Stimulated activated CD8-positive, alpha-beta memory T cell treated with anti-CD3 and anti-CD28 coated beads, Interleukin-12 subunit alpha, Interleukin-12 subunit beta, amount 100 ng/mL, for 1 hour (primary cell): ENCODE measurements at places on chromosomes 4 and X.
A peak's percentile ranks its signal among the peaks of the same experiment; 100 is the strongest.

GRCh38 chrX:124497386-124497785, 151.0 kb downstream of the SH2D1A start:
- DNase-seq, result no peak

GRCh38 chr4:71882113-71882841, 98.4 kb upstream of the GC start:
- no peak for DNase-seq

- DNase-seq, result no peak
Observed at GRCh38 chr4:165628572-165628971, 244.5 kb upstream of the TLL1 start.

DNA sequence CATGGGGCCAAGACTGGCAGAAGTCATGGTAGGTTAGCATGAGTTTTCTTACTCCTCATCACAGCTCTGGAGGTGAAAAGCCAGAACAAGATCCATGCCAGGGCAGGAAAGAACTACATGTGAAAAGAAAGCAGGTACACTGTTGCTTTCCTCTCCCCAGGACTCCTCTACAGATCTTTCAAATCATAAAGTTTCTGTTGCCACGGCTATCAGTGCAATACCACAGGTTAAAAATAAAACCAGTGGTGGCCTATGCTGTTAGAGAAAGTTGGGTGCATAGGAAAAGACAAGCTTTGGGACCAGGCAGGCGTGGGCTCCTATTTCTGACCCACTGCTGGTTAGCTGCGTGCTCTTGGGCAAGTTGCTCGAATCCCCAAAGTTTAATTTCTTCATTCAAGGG, 81.4 kb downstream of the SH3RF1 start:
- no peak for DNase-seq

GRCh38 chrX:39592776-39593175, 505.0 kb downstream of the BCOR start:
- no peak for DNase-seq

- no peak for DNase-seq
Observed at GRCh38 chr4:113781439-113782040, 20.0 kb upstream of the CAMK2D start.

DNA sequence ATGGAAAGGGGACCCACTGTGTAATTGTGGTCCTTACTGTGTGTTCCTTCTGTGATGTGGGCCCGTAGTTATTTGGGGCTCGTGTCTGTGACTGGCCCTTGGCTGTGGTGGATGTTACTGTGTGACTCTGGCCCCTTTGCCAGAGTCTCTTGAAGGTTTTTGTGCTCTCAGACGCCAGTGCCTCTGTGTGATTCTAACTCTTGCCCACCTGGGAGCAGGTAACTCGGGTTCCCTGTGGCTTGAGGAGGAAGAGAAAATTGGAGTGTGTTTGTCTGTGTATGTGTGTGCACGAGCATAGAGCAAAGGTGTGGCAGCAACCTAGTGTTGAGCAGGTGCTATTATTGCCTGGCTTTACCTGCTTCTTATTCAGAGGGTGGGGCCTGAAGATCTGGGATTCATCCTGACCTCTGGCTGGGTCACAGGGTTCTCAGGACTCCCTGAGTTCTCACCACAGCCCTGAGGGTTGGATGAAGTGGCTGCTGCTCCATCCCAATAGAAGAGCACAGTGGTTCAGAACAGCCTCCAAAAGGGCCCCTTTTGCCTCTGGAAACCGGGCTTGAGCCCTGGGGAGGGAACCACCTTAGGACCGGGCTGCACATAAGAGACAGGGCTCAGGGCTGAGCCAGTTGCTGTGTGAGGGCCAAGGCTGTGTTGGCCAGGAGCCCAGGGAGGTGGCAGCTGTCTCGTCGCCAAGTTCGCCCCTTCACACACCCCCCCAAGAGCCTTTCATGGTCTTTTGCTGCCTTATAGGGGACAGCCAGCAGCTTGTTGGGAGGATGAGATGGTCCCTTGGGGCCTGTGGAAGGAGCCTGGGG, 1.3 kb downstream of the RBM10 start:
- DNase-seq, result no peak

DNA sequence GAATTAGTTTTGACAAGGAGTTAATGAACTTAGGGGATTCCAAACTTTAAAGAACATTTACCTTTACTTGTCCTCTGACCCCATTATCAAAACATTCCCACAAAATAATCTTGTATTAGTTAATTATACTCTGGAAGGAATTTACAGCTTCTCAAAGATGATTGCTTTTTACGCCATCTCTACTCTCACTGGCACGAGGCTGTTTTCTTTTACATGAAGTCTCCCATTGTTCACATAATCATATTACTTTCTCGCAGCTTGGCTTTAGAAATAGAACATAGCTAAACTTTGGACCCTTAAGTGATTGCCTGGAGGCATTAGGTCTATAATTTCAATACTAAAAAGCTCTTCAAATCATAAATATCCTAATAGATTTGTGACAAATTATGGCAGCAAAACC, 592.9 kb downstream of the TRIML1 start:
- DNase-seq, result no peak

- DNase-seq, result no peak
Observed at GRCh38 chr4:83664071-83664470, 128.2 kb downstream of the GPAT3 start.

DNA sequence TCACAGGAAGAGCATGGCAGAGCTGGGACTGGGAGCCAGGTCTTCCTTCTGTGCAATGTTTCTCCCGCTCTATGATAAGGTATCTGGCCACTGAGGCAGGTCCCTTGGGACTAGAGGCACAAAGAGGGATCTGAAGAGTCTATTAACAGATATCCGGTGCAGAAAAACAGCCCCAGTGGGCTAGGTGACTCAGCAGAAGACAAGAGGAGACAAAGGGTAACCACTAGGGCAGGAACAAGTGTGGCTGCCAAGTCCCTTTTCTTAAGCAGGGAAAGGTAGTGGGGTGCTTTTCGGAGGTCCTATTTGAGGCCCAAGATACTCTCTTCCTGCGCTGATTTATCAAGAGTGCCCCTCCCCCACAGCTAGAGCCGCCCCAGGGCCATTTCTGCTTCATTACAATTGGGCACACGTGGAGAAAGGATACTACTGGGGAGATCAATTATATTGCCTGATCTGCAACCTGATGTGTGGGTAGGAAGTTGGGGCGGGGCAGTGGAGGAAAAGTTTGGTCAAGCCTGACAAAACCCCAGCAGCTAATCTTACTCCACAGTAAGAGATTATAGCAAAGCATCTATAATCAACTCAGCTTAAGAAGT, at the start of gene DGAT2L6:
TSS of gene DGAT2L6 (plus strand) at position 546 of the 596 bp plus-strand sequence. CDS start 100 bp downstream, outside the sequence.
- no peak for DNase-seq

GRCh38 chr4:17347445-17347844, 164.4 kb downstream of the QDPR start:
- no peak for DNase-seq

- DNase-seq, result no peak
Observed at GRCh38 chrX:74449937-74450330, 28.6 kb downstream of the SLC16A2 start.

- no peak for DNase-seq
Observed at GRCh38 chr4:123555233-123555806, 158.7 kb downstream of the SPRY1 start.

DNA sequence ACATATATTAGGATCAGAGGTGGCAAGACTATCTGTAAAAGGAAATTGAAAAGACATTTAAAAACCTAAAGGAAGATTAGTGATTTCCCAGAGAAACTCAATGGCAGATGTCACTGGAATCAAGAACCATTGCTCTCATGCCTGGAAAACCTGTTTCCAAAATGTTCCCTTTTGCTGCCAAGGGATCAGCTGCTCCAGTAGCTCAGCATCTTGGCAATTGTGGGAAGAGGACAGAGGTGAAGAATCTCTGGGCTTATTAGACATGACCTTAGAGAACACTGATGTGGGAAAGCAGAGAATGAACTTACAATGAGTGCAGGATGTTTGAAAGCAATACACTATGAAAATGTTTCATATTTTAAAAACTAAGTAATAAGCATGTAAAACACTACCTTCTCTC, 98.3 kb downstream of the SHROOM3 start:
- DNase-seq, result no peak

DNA sequence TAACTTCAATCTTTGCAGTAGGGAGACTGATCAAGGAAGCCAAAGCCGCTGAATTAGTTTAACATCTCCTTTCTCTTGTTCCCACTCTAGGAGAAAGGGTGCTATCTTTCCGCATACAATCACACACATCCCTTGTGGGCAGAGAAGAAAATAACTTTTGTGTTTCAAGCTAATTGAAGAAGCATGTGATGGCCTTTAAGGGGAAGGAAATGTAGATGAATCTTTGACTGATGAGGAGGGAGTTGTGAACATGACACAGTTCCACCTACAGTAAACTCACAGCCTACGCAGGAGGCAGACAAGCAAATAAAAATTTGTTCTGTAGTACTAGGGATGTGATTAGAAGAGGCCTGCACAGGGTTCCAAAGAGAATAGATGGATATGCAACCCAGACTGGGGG, 14.7 kb upstream of the SPATA4 start:
- no peak for DNase-seq

DNA sequence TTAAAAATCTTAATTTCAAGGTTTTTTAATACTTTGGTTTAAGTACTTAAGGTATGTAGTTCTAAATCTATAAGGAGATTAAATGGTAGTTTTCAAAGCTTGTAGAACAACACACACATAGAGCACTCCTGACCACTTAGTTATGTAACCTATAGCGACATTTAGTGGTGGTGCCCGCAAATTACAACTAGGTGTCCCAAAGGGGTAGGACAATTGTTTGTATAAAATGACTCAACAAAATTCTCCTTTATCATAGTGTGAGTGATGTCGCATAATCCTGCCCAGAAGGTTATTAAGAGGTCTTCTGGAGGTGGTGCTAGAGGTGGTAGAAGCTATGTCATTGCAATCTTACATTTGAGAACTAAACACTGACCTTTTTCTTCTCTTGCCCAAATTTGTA, 373.0 kb upstream of the RASGEF1B start:
- peak; percentile 57 for DNase-seq

DNA sequence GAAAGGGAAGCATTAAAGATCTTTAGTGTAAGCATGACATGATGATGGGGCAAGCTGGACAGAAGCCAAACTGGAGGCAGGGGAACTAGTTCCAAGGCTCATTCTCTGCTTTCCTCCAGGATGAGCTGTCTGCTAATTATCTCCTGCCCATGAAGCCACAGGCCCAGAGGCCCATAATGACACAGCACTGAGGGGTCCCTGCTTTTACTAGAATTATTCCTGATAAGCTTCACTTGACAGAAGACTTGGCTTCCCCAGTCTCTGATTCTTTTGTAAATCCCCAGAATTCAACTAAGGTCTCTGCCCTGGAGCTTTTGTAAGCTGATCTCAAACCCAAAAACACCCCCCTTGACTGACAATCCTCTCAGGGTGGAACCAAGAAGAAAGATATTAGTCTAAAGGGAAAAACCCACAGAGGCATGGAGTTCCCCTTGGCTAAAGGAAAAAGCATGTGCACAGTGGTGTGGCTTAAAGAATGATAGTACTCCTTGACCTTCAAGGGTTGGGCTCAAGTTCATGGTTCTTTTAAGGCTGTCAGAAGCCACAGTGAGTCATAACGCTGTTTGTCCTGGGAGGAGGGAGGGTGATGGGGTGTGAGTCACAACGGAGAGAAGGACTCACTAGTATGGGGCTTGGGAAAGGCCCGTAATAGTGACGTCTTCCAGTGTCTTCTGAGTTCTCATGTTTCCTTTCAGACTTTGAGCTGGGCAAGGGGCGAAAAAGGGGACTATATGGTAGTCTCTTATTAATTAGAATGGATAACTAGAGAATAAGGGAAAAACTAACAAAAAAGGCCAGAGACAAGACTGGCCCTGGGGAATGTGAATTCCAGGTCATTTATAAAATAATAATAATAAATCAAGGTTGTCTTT, 146.0 kb upstream of the CPEB2 start:
- no peak for DNase-seq

- no peak for DNase-seq
Observed at GRCh38 chr4:31148990-31149389, 428.8 kb downstream of the PCDH7 start.

GRCh38 chr4:70511365-70511764, 7.0 kb upstream of the AMTN start:
- no peak for DNase-seq

DNA sequence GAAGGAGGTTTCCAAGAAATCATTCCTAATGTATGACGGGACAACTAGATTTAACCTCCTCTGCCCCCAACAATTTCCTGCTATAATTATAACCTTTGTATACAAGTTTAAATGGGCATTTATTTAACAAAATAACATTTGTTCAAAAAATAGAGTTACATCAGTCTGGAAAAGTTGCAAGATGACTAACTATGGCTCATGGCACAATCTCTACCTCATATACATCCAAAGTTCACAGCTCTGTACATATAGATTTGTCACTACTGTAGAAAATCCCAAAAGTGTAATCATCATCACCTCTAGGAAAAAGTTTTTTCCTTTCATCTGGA, 3.8 kb upstream of the RPS6KA3 start:
- no peak for DNase-seq

DNA sequence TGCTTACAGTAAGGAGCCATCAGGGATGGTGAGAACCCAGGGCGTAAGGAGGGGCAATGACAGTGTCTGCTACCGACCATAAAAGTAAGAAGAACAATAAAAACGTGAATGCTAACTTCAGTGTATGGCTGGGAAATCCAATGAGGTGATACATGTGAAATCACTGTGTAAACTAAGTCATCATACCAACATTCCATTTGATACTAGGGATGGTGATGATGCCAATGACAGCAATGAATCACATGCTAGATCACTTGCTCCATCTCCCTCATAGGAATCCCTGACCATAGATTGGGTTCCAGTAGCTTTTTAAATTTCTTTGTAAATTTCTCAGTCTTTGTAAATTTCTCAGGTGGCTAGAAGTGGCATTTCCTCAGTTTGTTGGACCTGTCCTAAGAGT, 146.3 kb downstream of the SMIM20 start:
- no peak for DNase-seq

GRCh38 chr4:174156239-174156826, 127.1 kb downstream of the FBXO8 start:
- DNase-seq, result no peak

DNA sequence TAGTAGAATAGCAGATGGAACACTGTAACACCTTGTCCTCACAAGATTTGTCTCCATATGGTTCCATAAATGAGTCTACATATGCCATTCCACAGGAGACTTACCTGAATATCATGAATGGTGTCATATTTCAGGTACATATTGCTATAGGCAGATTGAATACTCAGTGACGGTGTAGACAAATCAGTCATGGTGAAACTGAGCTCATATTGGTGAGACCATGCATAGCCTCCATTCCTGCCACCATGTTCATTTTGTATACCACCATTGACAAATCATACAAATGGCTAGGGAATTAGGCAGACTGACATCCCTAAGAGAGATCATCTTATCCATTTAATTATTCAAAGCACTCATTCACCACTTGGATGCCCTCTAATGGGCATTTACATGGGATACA, 38.0 kb upstream of the SPP1 start:
- DNase-seq, result no peak

GRCh38 chr4:150072471-150072870, 5.8 kb upstream of the DCLK2 start:
- no peak for DNase-seq

DNA sequence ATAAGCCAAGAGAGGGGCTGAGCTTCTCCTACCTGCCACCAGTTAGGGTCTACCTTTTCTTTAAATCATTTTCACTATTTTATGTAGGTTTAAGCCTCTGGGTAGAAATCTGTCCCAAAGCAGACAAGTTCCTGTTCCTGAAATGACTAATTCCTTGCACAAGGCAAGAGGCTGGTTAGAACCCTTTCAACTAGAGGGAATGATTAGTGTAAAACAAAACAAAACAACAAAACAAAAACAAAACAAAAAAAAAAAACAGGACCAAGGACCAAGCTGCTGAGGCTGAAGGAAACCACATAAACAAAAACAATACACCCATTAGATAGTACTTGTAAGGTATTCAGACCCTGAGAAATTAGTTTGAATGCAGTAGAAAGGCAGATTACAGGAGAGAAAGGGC, 62.7 kb downstream of the MAML3 start:
- DNase-seq, result no peak

GRCh38 chrX:77953708-77954107, 15.7 kb downstream of the PGAM4 start:
- DNase-seq, result no peak
